ENCODE measurements at places on chromosomes 2 and 18.

- no peak for DNase-seq
These were observed 28.2 kb downstream of the SOX11 start for GRCh38 chr2:5720426-5720825.

DNA sequence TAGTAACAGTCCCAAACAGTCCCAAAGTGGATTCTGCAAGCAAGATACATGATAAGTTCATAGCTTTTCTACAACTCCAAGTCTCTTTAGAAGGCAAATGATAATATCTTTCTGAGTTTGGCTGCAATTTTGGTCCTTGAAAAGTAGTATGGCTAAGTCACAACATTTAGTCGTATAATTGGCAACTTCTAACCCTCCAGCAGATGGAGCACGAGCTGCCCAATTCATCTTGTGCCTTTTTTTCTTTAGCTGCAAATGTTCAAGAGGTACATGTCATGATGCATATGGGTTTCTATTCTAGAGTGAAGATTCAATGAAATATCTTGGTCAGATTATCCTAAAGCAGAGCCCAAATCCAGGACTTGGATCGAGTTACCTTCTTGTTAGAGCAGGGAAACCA is 127.0 kb upstream of the KLHL14 start:
- DNase-seq, result no peak

- DNase-seq, result no peak
These were observed 439.1 kb downstream of the GRB14 start for GRCh38 chr2:164182116-164182627.

DNA sequence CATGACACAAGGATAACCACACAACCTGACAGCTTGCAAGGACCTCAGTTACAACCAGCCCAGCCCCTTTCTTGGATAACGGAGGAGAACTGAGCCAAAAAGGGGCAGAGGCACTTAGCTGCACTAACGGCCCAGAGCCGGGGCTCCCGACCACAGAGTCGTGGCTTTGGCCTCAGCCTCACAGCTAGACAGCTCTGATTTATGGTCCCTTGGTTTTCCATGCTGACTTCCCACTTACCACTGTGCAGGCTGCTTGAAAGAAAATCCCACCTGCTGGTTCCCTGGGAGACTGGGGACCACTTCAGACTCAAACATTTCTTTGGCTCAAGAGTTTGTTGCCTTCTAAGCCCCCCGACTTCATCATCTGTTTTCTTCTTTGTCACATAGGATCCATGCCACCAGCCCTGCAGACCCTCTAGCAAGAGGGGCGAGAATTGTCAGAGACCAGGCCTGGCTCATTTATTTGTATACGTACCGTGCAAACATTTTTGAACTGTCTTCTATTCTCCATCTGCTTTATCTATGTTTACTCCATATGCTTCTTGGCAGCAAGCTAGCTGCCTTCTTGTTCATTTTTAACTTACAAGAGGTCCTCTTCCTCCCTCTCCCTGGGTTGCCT is 352.6 kb upstream of the MYT1L start:
- DNase-seq, result no peak

DNA sequence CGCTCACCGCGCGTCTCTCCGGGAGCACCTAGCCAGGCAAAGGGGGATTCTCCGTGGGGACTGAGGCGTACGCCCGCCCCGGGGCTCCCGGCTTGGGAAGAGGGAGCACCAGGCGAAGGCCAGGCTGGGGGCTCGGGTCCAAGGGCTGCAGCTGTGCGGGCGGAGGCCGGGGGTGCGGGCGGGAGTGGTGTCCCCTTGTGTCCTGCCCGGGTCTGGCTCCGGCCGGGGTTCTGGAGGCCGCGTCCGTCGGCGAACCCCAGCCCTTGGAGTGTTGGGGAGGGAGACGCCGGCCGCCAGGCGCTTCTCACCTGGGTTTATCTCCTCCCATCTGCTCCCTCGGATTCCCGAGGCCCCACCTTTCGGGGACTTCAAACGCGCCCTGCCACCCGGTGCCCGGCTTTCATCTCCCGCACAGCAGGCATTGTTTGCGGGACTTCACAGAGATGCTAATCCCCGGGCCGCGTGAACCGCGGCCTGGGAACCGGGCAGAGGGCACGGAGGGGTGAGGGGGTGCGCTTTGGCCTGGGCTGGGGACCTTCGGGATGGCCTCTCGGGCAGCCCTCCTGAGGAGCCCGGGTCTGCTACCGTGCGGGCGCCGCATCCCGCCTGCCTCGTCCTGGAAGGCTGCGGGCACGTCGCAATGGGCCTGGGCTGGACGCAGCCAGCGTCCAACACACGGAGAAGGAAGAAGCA is 5.0 kb upstream of the GBX2 start:
- DNase-seq, result no peak

DNA sequence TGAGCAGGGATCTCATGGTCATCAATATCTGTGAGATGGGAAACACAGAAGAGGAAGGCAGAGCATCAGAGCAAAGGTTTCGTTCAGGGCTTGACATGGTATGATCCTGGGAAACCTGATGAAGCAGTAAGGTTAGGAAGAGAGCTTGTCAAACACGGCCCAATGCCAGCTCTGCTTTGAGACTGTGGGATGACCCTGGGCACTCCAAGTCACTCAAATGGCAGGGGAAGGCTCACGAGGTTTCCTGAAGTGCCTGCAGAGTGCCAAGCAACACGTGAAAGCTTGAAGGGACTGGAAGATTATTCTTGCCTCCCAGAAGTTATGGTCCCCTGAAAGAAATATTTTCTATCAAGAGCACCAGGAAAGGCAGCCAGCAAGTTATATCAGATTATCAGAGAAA is 6.5 kb downstream of the MCFD2 start:
- no peak for DNase-seq

GRCh38 chr2:215635788-215636139 is 199.9 kb upstream of the FN1 start:
- DNase-seq, result no peak

- DNase-seq, result peak; percentile 82
These were observed 2.8 kb downstream of the CYTIP start for GRCh38 chr2:157441072-157441454.

- no peak for DNase-seq
These were observed 190.7 kb downstream of the INSIG2 start for GRCh38 chr2:118279005-118279404.

- DNase-seq, result no peak
These were observed 26.9 kb upstream of the ARL5A start for GRCh38 chr2:151855111-151855510.

- DNase-seq, result no peak
These were observed 78.1 kb downstream of the TWIST2 start for GRCh38 chr2:238925816-238926521.

DNA sequence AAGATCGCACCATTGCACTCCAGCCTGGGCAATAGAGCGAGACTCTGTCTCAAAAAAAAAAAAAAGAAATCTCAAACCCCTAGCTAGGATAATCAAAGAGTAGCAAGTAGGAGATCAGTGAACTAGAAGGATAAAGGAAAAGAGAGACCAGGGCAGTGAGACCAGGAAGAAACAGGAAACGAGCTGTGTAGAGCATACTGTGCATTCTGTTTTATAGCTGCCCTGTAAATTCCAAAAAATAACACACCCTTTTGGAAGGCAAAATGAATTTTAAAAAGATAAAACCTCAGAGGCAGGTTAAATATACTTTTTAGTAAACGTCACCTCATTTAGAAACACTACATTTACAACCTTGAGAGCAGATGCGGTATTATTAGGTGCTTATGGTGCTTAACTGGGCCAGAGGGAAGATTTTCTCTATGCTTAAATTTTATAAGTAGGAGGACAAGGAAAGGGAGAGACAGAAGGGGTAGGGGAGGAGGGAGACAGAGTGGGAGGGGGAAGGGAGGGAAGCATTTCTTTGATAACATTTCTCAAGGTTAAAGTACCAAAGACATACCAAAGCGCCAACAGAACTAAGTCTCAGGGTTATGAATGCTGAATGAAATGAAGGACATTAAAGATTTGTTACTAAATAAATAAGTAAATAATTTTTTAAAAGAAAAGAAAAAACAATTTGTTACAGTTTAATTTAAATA is 30.1 kb downstream of the FEZ2 start:
- DNase-seq, result no peak

GRCh38 chr2:28639836-28640235 is 111.8 kb upstream of the PPP1CB start:
- no peak for DNase-seq

DNA sequence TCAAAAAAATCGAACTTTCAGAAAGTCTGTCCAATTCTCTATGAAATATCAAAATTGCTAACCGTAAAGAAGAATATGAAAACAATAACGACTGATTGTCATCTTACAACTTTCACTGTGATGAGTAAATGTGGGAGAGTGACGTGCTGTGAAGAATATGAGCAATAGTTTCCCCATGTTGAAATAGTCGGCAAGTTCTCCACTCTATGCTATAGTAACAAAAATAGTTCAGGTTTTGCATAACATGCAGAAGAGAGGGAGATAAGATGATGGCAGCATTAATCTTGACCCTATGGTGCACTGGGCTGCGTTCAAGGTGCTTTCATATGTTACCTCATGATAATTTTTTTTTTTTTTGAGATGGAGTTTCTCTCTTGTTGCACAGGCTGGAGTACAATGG is 196.8 kb upstream of the CYRIA start:
- DNase-seq, result no peak

DNA sequence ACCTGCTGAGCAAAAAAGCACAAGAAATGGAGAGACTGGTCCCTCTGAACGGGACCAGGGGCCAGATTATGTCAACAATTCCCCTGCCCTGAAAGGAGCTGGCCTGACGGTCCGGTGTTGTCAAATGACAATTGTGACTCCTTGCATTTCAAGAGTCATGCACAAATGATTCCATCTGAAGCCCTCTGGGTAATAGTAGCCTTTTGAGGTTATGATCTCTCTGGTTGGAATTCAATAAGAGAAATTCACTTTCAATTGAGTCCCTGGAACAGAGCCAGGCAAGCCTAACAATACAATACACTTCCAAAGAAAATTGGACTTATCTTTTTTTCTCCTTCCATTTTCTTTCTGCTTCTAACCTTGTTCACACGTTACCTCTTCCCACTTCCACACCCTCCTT is 116.9 kb downstream of the C1D start:
- no peak for DNase-seq

DNA sequence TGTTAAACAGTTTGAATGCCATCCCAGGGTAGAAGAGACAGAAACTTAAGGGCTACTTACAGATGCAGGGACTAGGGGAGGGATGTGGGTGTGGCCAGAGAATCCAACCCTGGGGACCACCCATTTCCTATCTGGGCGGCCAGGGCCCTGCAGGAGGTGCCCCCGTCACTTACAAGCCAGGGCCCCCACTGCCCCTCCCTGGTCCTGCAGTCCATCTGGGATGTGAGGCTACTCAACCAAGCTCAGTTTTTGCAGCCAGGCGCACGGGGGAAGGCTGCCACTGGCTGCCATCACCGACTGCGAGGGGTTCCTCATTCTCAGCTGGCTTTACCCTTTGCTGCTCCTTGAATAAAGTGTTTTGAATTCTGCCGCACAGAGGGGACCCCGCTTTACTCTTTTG is 42.1 kb downstream of the RRM2 start:
- DNase-seq, result no peak

DNA sequence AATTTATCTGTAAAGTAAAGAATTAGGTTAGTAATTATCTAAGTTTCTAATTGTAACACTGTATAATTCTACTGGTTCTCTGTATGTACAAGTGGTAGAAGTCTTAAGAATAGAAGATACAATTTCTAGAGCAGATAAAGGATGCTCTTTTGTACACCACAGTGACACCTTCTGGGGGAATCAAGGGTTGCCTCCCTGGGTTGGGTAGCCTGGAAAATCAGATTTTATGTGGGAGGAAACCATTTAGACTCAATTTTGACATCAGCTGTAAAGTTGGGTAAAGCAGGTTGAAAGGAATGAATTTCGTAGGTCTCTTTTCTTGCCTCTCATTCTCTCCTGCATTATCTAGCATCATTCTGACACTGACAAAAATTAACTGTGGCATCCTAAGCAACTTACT is 354.8 kb downstream of the DCC start:
- no peak for DNase-seq

DNA sequence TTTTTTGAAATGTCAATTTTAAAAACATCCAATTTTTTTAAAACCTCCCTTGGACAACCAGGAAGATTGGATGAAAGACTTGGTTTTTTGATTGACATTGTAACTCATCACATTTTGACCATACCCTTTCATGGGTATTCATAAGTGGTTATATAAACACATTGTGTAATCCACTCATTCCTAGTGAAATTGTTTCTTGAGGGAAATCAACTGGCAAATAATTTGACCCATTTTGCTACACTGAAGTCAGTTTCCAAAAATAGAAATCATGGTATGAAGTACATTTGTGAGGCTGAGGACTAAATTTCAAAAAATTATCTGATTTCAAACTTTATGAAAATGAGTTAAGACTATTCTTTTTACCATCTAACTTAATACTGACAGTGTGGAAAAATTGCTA is 31.5 kb downstream of the FBXO48 start:
- DNase-seq, result no peak

GRCh38 chr2:10267551-10268465 is 34.9 kb upstream of the HPCAL1 start:
- no peak for DNase-seq

DNA sequence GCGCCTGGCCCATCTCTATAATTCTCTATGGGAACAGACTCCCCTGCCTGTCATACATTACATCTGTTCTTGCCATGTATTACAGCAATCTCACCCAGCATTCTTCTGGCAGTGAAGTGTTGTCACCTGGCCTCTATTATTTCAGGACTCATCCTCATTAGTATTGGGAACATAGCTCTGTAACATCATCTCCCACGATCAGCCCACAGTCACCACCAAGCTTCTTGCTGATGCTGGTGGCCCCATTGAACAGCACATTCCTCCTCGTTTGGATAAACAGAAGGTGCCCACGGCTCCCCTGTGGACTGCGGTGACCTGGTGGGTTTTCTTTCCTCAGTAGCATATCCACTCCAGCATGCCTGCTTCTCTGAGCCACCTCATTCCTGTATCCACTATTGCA is 21.5 kb downstream of the CHCHD5 start:
- DNase-seq, result no peak

GRCh38 chr2:88489181-88489580 is 36.7 kb upstream of the FOXI3 start:
- no peak for DNase-seq

- DNase-seq, result peak; percentile 7
These were observed 52.2 kb upstream of the KCNH7 start for GRCh38 chr2:162890690-162891311.

- no peak for DNase-seq
These were observed 57.8 kb upstream of the GPR45 start for GRCh38 chr2:105183555-105184323.

DNA sequence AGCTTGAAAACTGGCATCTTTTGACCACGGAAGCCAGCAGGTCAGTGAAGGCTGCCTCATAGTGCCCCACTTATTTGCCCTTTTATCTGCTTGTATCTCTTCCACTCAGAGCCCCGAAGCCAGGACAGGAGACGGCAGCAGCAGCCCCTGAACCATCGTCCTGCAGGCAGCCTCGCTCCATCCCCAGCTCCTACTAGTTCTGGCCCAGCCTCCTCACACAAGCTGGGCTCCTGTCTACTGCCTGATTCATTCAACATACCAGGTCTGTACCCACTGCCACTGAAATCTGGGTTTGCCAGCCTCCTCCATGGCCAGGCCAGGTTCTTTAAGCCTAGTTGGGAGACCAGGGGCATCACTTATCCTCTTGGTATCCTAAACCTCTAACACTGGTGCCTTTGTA is 4.1 kb downstream of the OST4 start:
- DNase-seq, result no peak
